HuH-7 (cell line): ENCODE measurements at places on chromosomes 3 and 15.

- DNase-seq, result no peak
These were observed 89.1 kb upstream of the PHLDB2 start for GRCh38 chr3:111769992-111770352.

GRCh38 chr3:130933801-130934345, 40.0 kb downstream of the ATP2C1 start:
- DNase-seq, result no peak

DNA sequence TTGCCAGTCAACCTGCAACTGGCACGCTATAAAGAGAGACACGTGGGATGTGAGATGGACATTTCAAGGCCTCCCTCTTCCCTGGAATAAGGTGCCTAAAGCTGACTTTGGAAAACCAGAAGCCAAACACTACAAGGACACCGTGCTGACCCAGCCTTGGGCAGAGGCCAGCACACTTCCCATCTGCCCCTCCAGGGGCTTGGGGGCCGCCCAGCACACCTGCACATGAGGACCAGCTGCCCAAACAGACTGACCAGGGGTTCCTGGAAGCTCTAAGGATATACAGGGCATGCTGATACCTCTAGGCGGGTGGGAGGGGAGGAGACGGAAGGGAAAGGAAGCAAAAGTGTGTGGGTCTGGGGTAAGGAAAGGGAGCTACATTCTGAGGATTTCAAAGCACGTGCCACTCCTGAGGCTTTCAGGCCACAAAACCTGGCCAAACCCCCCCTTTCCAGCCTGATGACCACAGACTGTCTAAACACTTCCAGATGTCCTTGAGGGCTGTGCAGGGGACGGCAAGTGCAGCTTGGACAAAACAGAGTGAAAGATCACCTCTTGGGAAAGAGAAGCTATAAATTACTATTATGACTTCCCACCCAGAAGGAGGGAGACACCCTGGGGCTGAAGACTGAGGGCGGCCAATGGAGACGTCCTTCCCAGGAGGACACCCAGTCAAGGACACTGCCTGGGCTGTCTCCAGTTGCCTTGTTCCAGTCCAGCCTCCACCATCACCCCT, 57.9 kb downstream of the ADCY5 start:
- DNase-seq, result no peak

GRCh38 chr3:177527182-177527581, 329.9 kb upstream of the TBL1XR1 start:
- DNase-seq, result no peak

- DNase-seq, result no peak
These were observed 103.1 kb upstream of the CCDC39 start for GRCh38 chr3:180782195-180782984.

GRCh38 chr3:11562277-11562881, 81.3 kb downstream of the VGLL4 start:
- DNase-seq, result no peak

- DNase-seq, result no peak
These were observed 359.6 kb upstream of the TPRG1 start for GRCh38 chr3:188812198-188812597.

GRCh38 chr3:189188466-189188865, 16.7 kb downstream of the TPRG1 start:
- peak; percentile 37 for DNase-seq

- DNase-seq, result no peak
These were observed 19.1 kb downstream of the ZNF710 start for GRCh38 chr15:90020021-90020735.

- no peak for DNase-seq
These were observed 107.0 kb downstream of the SHOX2 start for GRCh38 chr3:157999246-157999645.

GRCh38 chr15:59208613-59209249, 2.1 kb downstream of the LDHAL6B start:
- DNase-seq, result no peak

- DNase-seq, result no peak
These were observed 305.5 kb downstream of the GRM7 start for GRCh38 chr3:7166460-7166859.

- no peak for DNase-seq
These were observed 2.6 kb upstream of the CHL1 start for GRCh38 chr3:194001-194400.

GRCh38 chr3:8451696-8452095, 49.9 kb upstream of the LMCD1 start:
- DNase-seq, result no peak

DNA sequence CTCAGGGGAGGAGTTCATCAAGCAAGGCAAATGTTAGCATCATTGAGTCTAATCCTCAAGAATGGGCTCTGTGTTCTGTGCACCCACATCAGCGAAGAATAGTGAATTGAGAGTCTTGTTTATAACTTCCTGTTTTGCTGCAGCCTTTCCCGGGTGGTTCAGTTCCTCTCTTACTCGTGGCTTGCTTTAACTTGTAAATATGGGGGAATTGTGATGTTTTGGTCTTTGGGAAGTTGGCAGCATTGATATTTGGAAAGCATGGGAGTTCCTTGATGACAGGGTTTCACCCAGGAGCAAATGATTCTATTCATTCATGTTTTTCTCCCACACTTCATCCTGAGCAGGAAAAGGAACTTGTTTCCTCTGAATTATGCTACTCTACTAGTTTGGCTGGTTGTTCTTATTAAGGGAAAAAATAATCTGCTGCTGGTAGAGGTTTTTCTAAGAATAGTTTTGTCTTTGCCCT, 40.4 kb downstream of the GPD1L start:
- no peak for DNase-seq
